ENCODE measurements at places on chromosomes 3 and 15. TPM values are rescaled to one million over a fixed set of nuclear protein-coding genes. Genes with fewer than 3 reads are reported as not detected.

DNA sequence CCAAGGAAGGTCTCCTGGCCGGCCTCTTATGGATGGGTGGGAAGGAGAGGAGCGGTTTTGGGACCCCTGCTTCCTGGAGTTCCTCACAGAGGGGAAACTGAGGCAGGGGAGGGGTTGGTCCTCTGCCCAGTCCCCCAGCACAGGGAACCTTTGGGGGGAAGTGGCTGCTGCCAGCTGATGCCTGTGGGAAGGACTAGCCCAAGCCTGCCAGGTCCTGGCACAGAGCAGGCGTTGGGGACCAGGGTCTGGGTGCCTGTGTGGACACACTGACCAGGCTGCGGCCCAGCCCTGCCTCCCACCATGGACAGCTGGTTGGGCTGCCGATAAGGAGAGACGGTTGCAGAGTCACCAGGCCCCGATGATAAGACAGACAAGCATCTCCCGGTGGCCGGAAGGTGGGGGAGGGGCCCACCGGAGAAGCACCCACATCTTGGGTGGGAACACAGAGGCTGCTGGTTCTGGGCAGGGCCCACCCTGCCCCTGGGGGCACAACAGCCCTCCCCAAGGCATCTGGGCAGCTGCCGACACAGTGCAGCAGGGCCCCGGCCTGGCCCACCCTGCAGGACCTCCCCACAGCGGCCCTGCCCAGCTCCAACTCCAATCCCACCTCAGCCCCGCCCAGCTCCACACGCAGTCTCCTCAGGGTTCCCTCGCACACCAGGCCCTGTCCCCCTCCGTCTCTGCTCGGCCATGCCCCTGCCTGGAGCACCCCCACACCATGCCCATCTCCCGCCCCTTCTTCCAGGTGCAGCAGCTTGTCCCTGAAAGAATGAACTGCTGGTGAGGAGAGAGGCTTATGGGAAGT, 50.7 kb downstream of the DNAJB8 start:
- DNase-seq: no peak

DNA sequence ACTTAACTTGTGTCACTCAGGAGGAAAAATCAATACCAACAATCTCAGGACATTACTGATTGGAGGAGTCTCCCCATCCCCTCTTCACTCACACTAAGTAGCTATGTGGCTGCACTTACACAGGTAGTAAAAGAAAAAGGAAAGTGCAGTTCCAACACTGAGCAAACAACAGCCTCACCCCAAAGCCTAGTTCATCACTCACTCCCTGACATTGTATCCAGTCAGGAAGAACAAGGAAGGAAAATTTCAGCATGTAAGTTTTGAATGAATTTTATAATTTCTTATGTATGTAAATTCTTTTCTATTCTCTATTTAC, 273.4 kb downstream of the IGSF11 start:
- no peak for DNase-seq

- no peak for DNase-seq
These were observed 61.0 kb downstream of the ISG20 start for GRCh38 chr15:88699861-88700260.

- no peak for DNase-seq
These were observed 31.4 kb downstream of the FNDC3B start for GRCh38 chr3:172070802-172071201.

DNA sequence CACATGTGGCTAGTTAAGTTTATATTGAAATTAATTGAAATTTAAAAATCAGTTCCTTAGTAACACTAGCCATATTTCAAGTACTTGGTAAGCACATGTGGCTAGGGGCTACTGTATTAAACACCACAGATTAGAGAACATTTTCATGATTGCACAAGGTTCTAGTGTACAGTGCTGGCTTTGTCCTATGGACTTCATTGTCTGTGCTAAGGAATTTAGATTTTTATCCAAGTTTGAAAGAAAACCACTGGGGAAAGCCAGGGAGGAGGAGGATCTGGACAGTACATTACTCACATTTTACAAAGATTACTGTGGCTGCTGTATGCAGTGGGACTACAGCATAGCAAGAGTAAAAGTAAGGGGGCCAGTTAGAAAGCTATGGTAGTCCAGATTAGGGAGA, 13.9 kb downstream of the STAC start:
- peak; percentile 41 for DNase-seq

DNA sequence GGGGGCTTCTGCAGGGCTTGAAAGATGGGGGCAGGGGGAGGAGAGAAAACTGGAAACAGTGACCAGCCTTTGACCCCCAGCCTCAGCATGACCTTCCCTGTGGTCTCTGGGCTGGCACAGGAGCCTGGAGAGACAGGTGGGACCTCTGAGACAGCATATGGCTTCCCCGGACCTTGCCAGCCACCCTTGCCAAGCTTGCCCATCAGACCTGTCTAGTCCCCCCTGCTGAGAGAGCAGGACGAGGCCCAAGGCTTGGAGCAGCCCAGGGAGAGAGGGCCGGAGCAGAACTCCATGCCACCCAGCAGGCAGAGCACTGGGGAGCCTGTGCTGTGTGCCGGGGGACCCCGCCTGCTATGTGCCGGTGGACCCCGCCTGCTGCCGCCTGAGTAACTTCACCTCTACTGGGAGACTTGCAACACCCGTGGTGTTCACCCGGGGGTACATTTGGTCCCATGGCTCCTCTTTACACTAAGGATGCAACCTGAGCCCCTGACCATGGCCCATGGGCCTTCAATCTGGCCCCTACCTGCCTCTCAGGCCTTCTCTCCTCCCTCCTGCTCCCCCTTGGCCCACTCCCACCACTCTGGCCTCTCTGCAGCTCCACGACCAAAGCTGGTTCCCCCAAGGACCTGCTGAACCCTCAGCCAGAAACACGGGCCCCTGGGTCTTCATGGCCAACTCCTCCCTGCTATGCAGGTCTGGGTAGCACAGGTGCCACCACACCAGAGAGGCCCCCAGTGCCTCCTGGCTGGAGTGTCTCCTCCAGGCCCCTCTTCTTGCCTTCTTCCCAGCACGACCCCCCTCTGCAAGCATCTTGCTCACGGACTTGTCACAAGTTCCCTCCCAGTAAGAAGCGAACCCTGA, 21.1 kb upstream of the SLC41A3 start:
- no peak for DNase-seq

- DNase-seq: peak; percentile 75
These were observed 272.5 kb downstream of the ZBTB20 start for GRCh38 chr3:114874522-114874971.

GRCh38 chr3:5267252-5267651, 79.7 kb downstream of the EDEM1 start:
- DNase-seq: no peak

DNA sequence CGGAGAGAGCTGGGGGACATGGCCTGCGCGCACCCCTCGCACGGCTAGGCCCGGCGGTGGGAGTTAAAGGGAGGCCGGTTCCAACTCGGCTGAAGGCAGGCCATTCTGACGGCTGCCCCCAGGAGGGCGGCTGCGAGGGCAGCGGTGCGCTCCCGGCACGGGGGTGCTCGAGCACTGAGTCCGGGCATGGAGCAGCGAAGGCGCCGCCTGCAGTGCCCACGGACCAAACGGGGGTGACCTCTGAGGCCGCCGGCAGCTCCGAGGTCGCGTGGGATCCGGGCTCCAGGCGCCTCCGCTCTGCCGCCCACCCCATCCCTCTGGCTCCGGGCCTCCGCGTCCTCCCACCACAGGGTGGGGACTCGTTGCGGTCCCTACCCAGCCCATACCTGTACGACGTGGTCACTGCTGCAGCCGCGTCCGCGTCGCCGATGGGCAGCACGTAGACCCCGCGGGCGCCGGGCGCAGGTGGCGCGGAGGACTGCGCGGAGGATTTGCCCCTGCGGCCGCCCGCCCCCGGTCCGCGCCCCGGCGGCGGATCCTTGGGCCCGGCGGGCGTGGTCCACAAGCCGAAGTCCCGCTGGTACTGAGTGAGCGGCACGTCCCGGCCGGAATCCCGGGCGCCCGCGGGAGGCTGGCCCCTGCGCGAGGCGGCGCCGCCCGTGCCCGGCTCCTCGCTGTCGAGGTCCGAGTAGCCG, 469 bp downstream of the MAP6D1 start:
- DNase-seq: no peak

- DNase-seq: no peak
These were observed 372.5 kb downstream of the TBL1XR1 start for GRCh38 chr3:176824811-176825210.

DNA sequence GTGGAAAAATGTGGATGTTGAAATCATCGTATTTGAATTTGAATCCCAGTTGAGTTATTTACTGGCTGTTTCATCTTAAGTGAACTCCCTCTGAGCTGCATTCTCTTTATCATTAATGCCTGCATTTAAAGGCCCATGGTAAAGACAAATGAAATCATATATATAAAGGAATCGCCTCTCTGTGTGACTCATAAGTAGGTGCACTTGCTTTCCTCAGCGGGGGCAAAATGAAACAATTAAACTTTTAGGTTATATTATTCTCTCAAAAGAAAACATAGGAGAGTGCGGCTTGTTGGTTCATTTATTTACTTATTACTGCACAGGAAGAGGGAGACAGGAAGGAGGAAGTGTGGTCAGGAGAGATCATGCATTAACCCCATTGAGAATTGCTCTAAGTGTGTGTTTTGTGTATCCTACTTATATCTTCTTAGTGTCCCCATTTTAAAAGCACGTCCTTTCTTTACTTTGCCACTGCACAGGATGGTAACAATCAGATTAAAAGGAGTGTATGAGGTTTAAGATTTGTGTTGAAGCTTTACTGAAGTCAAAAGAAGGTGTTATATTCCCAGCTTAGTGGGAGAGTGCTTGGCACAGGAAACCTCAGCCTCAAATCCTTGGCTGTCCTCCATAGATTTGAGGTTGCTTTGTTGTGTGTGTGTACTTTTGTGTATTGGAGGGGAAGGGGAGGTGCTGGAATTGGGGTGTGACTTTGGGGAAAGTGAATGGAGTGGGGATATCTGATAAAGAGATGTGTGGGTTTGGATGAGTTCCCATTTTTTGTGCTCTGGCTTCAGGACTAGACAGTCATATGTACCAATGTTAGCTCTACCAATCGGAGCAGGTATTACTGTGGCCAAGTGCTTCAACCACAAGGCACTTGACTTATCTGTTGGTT, 595.8 kb upstream of the NR2F2 start:
- DNase-seq: no peak

GRCh38 chr3:127959873-127960272, 44.8 kb downstream of the KBTBD12 start:
- peak; percentile 56 for DNase-seq

GRCh38 chr3:107910713-107911259, 180.0 kb downstream of the CD47 start:
- no peak for DNase-seq

GRCh38 chr15:57458356-57458781, 82.1 kb downstream of the CGNL1 start:
- no peak for DNase-seq

DNA sequence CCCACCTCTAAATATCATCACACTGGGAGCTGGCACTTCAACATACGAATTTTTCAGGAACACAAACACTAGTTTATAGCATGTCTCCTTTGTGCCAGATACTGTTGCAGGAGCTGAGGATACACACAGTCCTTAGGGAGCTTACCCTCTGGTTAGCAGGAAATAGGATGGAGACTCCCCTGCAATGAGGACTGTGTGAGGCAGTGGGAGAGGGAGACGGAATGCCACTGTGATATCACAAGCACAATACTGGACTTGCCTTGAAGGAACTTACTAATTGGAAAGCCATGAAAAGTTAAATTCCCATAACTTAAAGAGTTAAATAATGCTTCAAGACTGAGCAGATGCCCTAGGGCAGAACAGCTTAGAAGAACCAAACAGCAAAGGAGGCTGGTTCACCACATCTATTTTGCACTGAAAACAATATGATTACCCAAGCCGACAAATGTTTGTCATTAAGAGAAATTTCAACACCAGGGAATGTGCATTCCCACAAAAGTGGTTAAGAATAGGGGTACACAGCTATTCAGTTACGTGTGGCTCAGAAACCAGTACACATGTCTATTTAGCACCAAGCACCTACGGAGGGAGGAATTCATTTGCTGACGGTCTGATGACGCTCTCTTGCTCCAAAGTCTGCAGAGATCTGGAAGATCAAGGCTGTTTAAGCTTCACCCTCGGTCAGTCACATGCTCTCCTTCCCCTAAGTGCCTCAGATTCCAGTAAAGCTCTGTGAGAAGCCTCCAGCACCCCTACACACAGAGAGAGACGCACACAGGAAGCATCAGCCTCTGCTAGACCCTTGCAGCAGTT, 5.2 kb downstream of the TBC1D2B start:
- DNase-seq: peak; percentile 87

GRCh38 chr3:59388555-59389270, 338.9 kb upstream of the CFAP20DC start:
- no peak for DNase-seq

DNA sequence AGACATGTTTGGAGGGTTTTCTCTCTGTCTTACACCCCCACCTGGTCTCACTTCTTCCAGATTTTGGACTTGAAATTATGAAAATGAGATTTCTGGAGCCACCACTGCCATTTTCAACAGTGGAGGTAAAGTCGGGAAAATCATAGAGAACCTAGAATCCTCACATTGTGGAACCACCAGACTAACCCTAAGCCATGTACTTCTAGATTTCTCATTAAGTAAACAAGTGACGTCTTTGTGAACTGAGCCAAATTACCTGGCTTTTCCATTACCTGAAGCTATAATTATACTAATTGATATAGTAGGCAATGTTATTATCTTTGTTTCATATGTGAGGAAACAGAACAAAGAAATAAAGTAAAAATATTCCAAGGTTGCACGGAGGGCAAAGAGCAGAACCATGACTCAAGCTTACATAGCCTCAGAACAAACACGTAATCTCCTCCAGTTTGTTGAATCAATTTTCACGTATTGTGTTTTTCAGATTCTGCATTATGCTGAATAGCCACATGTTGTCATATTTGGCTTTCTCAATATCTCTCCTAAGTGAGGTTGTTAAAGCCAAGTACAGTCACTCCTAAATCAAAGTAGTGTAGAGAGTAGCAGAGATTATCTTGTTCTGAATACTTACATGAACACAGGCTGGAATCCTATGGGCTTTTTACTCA, 101.3 kb upstream of the CMC1 start:
- peak; percentile 59 for DNase-seq

DNA sequence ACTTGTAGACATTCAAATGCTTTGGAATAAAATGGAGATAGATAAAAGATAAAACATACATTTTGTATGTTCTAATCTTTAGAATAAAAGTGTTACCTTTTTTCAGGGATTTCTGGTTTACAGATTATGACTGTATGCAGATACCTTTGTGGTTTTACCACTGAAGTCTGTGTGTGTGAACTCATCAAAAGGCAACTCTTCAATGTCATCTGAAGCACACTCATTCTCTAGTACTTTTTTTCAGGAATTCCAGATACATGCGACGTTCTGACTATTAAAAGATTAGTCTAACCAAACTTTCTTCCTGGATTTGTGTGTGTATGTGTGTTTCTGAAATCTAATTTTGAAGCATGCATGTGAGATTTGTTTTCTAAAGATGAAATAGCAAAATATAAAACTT, 188.6 kb downstream of the NLGN1 start:
- DNase-seq: no peak

- DNase-seq: peak; percentile 41
These were observed 22.3 kb downstream of the RPSA start for GRCh38 chr3:39428745-39429201.

The CFAP100 gene
- not detected for total RNA-seq

The ADGRG7 gene
- not detected for total RNA-seq

The ROBO1 gene
- total RNA-seq: 38.7 TPM

The PIK3CA gene
- 27.5 TPM for total RNA-seq

The ULK4 gene
- total RNA-seq: 5.6 TPM

The CLDN16 gene
- not detected for total RNA-seq

The SNTN gene
- total RNA-seq: not detected

The HIGD2B gene
- not detected for total RNA-seq

The CPOX gene
- 10.8 TPM for total RNA-seq

The SLC12A8 gene
- total RNA-seq: 1.5 TPM

The SCN11A gene
- total RNA-seq: 2.0 TPM
